ENCODE measurements at places on chromosomes 1 and 21.

GRCh38 chr1:56638248-56638647 is 6.9 kb upstream of the PRKAA2 start:
- no peak for DNase-seq

DNA sequence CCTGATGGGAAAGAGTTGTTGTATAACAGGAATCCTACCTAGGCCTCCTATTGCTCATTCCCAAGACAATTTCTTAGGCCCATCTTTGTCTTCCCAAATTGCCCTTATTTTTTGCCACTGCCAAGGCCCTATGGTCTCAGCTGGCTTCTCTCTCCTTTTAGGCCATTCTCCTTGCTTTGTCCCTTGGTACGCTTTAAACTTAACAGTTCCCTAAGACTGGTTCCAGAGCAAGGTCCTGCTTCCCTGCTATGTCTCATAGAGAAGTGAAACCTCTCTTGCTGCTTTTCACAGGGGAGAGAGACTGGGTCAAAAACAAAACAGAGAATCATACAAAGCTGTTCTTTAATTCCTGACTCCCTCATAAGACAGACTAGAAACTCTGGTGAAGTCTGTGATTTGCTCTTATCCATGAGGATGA is 77.1 kb downstream of the XCL2 start:
- no peak for DNase-seq

DNA sequence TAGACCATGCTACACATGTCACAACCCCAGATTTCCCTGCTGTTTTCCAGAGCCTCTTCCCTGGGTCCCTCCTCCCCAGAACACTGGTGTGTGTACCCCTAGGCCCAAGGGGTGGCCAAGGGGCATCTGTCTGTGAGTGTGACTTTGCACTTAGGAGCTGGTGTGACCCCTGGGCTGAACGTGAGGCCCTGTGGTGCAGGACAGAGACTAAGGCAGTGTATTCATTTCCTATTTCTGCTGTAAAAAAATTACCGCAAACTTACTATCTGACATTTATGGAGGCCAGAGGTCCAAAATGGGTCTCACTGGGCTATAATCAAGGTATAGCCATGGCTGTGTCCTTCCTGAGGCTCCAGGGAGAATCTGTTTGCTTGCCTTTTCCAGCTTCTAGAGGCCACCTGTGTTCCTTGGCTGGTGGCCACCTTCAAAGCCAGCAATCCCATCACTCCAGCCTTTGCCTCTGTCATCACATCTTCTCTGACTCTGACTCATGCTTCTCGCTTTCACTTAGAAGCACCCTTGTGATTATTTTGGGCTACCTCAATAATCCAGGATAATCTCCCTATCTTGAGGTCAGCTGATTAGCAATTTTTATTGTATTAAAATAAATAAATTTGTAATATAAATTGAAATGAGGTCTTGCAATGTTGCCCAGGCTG is 24.0 kb upstream of the ELOA start:
- no peak for DNase-seq

DNA sequence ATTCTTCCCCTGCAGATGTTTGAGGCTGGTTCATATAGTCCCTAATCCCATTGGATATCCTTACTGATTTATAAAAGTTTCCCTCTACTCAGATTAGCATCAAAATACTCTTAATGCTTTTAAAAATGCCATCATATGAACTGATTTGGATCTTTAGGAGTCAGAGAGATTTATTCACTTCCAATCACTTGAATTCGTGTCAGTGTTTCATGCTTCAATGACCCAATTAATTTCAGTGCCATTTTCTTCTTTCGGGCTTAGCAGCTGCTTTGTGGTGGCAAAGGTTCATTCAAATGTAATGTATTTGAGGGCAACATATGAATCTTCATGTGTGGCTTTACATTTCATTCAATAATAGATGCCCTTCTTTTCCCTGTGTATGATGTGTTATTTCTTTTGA is 2.2 kb upstream of the TSEN15 start:
- DNase-seq: no peak

DNA sequence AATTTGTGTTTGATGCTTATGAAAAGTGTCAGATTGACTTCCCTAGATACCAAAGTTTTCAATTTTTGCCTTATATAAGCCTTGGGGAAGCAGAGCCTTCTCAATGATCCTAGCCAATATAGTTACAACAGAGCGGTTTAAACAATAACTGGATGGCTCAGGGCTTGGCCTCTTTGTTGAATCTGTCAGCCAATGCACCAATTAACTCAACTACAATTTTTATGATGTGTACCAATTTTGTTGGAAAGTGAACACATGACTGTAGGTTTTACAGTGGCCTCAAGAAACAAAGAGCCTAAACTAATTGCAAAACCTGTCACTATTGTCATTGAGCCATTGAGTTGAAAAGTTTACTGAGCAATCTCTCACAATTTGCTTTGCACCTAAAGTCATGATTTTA is 71.6 kb upstream of the RGS18 start:
- no peak for DNase-seq

- DNase-seq: no peak
Observed at GRCh38 chr21:21547368-21547953, 549.3 kb downstream of the NCAM2 start.

Data from NCI-H2081 treated with DMSO at 0.1 percent for 48 hours (cell line).